Astrocyte (in vitro differentiated cells and primary cell): ENCODE measurements at places on chromosomes 11 and 22.

GRCh38 chr22:46060292-46061123 lies 83.5 kb upstream of the WNT7B start:
- peak; percentile 14 for DNase-seq

DNA sequence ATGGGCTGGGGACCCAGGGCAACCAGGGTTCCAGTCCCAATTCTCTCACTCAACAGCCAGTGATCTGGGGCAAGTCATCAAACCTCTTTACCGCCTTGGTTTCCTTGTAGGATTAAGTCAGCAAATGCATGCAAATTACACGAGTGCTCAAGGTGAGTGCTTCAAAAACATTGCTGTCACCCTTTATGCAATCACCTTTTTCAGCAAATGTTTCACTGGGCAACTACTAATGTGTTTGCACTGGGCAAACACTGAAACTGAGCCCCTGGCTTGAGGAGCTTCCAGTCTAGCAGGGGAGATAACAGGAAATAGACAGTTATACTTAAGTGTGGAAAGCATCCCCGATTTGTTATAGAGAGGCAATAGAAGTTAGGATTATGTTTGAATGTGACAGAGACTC lies 37.7 kb upstream of the DMC1 start:
- no peak for DNase-seq

DNA sequence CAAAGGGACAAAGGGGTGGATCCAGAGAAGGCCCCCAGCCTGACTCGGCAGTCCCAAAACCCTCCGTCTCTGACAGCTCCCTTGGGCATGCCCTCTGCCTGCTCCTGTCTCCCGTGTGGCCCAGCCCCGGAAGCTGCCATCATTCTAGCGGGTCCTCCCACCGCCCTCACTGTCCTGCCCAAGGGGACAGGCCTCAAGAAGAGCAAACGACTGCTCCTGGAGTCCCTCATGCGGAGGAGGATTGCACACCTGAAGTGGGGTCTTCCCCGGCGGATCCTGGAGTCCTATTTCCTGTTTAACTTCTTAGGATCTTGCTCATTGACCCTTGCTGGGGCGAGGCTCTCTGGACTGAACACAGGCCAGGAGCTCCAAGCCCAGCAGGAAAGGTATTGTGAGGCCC lies 2.6 kb upstream of the MEI1 start:
- no peak for DNase-seq

GRCh38 chr11:63683133-63683991 lies 2.1 kb downstream of the RTN3 start:
- peak; percentile 58 for DNase-seq

DNA sequence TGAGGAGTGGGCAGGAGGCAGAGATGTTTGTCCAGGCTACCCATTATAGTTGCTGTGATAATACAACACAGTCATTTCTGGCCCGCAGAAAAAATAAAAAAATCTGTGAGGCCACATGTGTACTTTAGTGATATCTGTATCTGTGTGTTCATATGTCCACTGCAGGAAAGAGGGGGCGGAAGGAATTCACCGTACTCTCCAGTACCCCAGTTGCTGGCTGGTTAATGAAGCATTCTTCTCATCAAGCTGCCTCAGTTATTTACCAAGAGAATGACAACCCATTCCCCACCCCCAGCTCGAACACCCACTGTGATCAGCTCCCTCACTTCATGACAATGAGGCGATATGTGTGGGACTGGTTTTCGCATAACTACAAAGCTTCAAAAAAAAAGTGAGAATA lies 309.3 kb downstream of the SOX6 start:
- DNase-seq, result no peak

DNA sequence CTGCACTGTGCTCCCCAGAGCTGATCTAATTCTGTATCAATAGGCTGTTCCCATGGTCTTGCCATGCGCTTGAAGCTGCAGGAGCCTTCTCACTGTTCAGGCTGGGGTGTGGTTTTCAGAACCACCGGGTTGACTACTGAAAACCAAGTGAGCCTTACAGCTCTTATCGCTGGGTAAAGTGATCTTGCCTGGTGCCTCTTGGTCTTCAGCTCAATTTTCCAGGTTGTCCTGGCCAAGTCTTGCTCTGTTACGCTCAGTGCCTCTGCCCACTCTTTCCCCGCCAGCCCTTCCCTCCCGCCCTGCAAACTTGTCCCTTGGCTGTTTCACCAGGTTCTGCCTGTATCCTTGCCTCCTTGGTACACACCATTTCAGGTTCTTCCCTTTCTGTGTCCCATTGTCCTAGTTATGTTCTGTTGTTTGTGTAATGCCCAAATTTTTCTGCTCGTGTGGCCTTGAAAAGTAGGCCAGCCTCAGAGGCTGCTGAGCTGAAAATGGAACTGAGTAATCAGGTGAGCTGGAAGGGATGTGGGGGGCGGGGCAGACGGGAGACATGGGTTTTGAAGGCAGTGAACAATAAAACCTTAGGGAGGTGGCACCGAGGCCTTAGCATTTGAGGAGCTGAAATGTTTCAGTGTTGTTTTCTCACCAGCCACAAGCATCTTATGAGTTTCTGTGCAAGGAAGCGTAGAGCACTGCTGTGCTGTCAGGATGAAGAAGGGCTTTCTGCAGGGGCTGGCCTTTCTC lies 11.2 kb downstream of the PEX26 start:
- DNase-seq, result no peak

GRCh38 chr11:89490602-89490980 lies 584 bp downstream of the NOX4 start:
- peak; percentile 4 for DNase-seq

DNA sequence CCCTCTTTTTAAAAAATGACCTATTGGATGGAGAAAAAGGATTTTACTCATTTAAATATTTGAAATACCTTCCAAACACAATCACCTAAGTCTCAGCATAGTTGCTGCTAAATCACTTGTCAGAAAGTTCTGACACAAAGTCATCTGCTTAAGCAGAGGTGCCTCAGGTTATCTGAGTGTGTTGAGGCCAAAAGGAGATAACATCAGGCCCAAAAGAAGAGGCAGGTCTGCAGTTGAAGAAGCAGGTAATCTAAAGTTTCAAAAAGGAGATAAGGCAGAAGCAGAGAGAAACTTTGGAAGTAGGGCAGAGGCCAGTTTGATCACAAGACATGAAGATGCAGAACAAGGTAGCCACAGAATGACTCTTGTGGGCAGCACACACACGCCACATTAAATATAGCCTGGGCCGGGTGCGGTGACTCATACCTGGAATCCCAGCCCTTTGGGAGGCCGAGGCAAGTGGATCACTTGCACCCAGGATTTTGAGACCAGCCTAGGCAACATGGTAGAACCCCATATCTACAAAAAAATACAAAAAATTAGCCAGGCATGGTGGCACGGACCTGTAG lies 175.7 kb upstream of the API5 start:
- DNase-seq, result no peak

DNA sequence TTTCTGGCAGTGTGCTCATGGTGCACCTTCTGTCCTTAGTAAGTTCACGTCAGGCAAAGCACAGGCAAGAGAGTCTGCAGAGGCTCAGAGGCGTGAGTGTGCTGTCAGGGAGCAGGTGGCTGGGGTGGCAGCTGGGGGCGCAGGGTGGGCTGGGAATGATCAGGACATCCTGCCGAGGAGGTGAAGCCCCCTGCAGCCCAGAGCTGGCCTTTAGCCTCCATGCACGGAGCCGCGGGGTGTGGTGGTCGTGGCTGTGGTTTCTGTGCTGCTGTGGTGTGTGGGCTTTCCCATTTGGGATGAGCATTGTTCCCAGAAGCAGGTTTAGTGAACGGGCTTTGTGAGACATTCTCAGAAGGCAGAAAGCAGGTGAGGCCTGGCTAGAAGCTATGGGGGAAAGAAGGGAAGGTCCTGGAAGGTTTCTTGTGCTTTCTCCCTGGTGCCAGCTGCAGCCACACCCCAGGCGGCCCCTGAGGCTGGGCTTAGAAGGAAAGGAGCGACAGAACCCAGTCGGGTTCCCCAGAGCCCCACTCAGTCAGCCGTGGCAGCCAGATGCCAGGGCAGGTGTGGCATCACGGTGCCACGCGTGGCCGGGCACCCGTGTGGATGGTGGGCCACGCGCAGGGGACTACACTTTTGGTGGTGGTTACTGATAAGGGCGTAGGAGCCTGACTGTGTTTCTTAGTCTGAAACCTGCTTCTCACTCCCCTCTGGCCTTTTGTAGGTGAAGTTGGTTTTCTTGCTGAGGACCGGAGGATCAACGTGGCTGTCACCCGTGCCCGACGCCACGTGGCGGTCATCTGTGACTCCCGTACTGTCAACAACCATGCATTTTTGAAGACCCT lies 32.0 kb downstream of the IGHMBP2 start:
- DNase-seq, result no peak

GRCh38 chr11:74057249-74058151 lies 48.6 kb upstream of the UCP3 start:
- DNase-seq, result peak; percentile 81

- DNase-seq, result no peak
These were observed 40.0 kb downstream of the DDI1 start for GRCh38 chr11:104076455-104076854.

GRCh38 chr11:97110376-97110775 lies 720.6 kb downstream of the JRKL start:
- DNase-seq, result no peak

- no peak for DNase-seq
These were observed 846 bp upstream of the STIM1 start for GRCh38 chr11:3854660-3854976.

DNA sequence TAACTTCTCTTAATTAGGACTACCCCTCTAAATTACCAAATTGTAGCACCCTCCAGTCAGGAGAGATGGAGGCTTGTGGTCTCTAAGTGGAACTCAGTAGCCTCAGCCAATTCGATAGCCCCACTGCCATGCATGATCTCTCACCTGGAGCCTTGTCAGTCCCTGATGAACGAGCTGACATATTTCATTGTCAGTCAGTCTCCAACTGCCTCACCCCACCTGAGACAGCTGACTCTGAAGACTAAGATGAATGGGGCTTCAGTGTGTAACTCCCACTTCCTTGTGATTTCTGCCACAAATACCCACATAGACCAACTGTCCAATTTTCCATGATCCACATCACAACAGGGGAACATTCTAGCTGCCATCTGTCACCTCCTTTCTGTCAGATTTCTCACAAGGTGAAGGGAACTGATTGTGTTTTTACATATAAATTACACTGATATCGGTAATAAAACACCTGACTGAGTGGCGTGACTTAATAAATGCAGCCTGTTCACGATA lies 206.5 kb downstream of the FAM181B start:
- no peak for DNase-seq

- peak; percentile 78 for DNase-seq
These were observed 153.2 kb downstream of the CTTN start for GRCh38 chr11:70551351-70552166.

- no peak for DNase-seq
These were observed 27.7 kb upstream of the BIRC3 start for GRCh38 chr11:102289592-102289991.

- no peak for DNase-seq
These were observed 74.4 kb downstream of the NFAM1 start for GRCh38 chr22:42357634-42358296.

DNA sequence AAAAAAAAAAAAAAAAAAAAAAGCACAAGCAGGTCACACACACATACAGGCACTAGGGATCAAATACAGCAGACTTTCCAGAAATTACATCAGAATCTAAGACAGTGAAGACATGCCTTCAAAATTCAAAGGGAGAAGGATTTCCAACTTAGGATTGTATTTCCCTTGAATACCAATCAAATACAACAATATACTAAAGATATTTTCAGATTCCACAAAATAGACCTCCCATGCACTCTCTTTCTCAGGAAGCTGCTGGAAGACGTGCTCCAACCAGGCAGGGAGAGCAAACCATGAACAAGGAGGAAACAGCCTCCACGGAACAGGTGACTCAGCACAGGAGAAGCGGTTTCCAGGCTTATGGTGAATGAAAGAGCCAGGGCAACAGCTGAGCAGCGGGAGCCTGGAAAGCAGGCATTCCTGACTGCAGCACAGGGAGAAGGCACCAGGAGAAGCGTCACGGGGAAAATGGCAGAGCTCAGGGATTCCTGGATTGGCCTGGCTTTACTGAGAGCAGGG lies 32.0 kb downstream of the TMEM184B start:
- peak; percentile 94 for DNase-seq

GRCh38 chr11:73662445-73663157 lies 16.2 kb downstream of the PLEKHB1 start:
- peak; percentile 16 for DNase-seq

DNA sequence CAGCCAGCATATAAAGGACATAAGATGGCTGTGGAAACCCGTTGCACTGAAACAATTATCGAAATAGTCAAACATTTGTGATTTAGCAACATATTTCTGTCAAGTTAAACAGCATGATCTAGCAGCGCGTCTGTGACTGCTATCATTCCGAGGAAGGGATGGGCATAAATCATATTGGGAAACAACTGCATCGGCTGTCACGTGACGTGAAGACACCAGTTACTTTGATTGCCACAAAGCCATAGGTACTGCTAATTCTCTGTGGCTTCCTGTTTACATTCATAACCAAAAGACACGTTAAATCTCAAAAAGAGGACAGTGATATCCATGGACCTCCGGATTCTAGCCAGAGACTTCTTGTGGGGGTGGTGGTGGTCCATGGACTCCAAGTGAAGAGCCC lies 87.8 kb downstream of the CACNA1I start:
- no peak for DNase-seq

DNA sequence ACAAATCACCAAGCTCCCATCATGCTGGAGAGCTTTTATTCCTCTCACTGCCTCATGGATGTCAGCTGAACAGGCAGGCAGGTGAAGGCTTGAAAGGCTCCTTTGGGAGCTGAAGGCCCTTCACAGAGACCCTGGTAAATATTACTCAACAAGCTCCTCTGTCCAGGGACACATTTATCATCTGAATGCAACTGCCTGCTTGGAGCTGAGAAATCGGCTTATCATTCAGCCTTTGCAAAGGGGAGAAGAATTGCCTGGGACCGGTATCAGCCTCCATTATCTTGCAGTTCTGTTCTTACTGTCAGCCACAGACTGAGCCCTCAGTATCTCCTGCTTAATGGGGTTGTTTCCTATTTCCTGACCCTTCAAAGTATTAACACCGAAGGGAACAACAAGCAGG lies 113.8 kb upstream of the PITPNB start:
- DNase-seq, result no peak

- peak; percentile 49 for DNase-seq
These were observed 25.0 kb downstream of the SNX19 start for GRCh38 chr11:130891326-130891725.

DNA sequence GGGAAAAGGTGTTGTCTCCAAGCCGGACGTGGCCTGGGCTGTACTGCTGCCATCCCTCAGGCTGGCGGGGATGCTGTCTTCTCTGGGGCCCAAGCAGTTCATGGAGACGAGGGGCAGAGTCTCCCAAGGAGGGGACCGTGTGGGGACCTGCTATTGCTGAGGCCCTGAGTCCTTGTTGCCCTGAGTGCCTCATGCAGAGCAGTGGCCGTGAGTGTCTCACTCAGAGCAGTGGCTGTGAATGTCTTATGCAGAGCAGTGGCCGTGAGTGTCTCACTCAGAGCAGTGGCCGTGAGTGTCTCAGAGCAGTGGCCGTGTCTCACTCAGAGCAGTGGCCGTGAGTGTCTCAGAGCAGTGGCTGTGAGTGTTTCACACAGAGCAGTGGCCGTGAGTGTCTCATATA lies 54.7 kb downstream of the GRAMD4 start:
- no peak for DNase-seq

DNA sequence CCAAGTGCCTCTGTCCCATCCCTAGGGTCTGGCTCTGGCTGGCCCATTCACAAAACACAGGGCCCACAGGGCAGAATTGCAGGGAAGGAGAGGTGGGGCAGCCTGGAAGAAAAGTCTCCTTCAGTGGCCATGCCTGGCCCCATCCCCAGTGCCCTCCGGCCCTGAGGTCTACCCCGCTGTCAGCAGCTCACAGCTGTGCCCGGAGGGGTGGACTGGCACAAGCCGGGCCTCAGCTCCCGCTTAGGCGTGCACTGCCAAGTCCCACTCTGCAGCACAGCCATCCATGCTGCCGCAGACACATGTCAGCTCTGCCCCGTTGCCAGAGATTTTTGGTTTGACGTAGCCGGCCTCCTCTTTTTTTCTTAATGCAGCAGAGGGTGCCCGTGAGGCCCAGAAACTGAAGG lies 3.9 kb upstream of the SCN2B start:
- peak; percentile 6 for DNase-seq
